Cardiac fibroblast (primary cell): ENCODE measurements at places on chromosomes 3 and 15.

GRCh38 chr3:4688411-4688810 lies 195.3 kb downstream of the ITPR1 start:
- peak; percentile 44 for DNase-seq

GRCh38 chr3:131356006-131356595 lies 25.5 kb upstream of the NUDT16 start:
- DNase-seq, result no peak

GRCh38 chr3:128523591-128523990 lies 30.6 kb upstream of the GATA2 start:
- DNase-seq, result no peak

- DNase-seq, result peak; percentile 40
These were observed 152.8 kb upstream of the BHLHE40 start for GRCh38 chr3:4826237-4827100.

DNA sequence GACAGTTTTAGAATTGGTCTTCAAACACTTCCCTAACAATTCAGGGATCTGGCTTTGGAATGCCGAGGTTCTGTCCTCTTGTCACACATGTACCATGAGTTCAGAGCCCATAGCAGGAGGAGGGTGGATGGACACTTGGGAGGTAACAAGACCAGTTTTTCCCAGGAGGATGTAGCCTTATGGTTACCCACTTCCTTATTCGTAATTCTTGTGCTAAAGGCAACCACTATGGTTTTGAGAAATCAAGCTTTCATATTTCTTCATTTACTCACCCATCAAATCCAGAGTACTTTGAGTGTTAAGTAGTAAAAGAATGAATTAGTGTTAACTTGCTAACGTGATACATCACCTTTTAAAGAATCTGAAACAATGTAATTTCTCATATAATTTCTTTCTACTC lies 479.6 kb upstream of the ALCAM start:
- no peak for DNase-seq

- no peak for DNase-seq
These were observed 298.8 kb downstream of the CHST2 start for GRCh38 chr3:143418391-143418790.

DNA sequence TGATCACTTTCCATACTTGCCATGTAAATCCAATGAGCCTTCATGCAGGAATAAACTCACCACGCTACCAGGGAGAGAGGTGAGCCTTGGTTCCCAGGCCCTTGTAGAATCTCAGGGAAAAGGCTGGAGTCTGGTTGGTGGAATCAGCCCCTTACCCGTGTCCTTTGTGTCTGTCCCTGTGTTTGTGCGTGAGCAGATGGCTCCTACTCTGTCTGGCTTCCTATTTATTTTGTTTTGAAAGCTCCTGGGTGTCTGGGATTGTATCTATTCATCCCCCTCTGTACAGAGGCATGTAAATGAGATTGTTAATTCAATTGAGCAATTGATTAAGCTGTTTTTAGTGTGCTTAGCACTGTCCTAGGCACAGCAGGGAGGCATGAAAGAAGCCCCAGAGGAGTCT lies 278.1 kb downstream of the THSD4 start:
- no peak for DNase-seq

GRCh38 chr3:120673116-120673515 lies 8.9 kb downstream of the HGD start:
- peak; percentile 30 for DNase-seq
